Cerebellum (tissue), 4 donors: ENCODE measurements at places on chromosomes 6 and 20.

DNA sequence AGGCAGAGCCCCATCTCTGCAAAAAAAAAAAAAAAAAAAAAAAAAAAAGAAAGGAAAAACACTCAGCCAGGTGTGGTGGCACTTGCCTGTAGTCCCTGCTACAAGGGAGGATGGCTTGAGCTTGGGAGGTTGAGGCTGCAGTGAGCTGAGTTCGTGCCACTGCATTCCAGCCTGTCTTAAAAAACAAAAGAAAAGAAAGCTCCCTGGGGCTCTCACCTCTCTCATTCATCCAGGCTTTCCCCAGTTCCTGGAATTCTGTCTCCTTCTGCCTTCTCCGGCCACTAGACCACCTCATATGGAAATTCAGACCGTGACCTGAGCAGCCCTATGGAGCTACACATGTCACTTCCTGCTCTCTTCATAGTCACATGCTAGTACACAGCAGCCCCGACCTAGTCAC lies 101.1 kb upstream of the TAB2 start:
- DNase-seq, result no peak

DNA sequence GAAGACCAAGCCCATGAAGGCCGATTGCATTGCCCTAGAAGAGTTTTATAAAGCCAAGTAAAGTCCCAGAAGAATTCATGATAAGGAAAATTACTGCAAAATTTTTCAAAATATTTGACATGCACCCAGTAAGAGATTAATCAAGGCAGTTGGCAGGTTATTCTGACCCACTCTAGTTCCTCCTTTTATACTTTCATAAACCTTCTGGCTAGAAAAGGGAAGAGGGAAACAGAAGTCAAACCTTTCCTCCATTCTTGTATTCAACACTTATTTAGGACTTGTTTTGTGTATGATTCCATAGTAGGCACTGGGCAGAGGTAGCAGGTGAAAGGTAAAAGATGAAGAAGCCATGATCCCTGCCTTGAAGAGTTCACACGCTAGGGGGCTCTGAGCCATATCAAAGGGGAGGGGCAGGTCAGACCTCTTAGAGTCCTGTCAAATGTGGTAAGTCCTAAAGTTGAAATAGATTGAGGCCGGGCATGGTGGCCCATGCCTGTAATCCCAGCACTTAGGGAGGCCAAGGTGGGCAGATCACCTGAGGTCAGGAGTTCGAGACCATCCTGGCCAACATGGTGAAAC lies 85.4 kb downstream of the NDUFAF5 start:
- DNase-seq, result no peak

DNA sequence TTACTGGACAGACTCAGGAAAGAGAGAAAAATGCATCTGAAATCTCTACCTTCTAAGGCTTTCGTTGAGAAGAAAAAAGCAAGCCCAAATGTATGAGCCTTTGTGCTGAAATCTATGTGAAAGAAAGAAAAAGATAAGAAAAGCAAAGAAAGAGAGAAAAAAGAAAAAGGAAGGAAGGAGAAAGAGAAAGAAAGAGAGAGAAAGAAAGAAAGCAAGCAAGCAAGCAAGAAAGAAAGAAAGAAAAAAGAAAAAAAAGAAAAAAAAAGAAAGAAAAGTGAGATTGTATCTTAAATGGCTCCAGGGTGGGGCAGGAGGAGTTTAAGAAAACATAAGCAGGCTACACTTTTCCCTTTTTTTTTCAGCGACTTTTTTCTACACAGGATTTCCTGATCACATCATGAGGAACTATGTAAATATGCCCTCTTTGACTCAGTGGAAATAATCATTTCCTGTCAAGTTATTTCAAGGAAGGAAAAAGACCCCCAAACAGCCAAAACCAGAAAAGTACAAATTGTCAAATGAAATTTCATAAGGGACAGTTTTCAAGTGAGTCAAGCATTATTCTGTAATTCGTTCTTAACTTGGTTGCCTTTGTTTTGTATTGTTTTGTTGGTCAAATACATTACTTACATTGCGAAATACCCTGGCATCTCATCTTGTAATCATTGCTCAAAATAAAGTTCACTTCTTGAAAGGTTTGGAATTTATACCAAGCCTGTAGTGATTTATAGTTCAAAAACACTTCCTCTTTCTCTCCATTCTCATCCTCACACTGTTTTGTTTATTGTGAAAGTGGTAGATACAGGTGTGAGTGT lies 79.5 kb upstream of the RNF217 start:
- DNase-seq, result no peak

- no peak for DNase-seq
Measured at GRCh38 chr6:34059914-34060313, 86.0 kb downstream of the GRM4 start.

- no peak for DNase-seq
Measured at GRCh38 chr6:166346965-166347364, 4.6 kb upstream of the SFT2D1 start.

GRCh38 chr6:39202166-39202565 lies 27.1 kb downstream of the KCNK5 start:
- no peak for DNase-seq

GRCh38 chr6:12138381-12138780 lies 126.3 kb downstream of the HIVEP1 start:
- no peak for DNase-seq

DNA sequence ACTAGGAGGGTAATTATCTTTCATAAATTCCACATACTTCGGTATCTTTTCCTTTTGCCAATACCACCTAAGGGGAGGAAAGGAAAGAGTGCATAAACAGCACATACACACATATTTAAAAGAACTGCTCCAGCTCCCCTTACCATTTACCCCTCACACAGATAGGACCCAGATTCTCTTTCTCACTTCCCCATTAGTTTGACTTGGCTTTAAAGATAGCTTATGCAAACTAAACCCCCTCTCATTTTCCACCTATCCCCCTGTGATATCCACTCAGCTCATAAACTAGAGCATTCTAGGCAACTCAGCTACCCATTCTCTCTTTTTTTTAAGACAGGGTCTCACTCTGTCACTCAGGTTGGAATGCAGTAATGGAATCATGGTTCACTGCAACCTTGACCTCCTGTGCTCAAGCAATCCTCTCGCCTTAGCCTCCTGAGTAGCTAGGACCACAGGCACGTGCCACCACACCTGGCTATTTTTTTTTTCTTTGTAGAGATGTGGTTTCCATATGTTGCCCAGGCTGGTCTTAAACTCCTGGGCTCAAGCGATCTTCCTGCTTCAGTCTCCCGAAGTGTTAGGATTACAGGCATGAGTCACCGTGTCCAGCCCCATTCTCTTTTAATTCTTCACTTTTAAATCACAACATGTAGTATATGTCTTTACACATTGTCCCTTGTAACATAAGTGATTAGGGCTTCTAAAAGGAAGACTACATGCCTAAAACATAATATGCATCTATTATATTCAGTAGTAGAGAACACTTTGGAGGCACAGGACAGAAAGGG lies 4.0 kb downstream of the FUCA2 start:
- DNase-seq, result no peak

DNA sequence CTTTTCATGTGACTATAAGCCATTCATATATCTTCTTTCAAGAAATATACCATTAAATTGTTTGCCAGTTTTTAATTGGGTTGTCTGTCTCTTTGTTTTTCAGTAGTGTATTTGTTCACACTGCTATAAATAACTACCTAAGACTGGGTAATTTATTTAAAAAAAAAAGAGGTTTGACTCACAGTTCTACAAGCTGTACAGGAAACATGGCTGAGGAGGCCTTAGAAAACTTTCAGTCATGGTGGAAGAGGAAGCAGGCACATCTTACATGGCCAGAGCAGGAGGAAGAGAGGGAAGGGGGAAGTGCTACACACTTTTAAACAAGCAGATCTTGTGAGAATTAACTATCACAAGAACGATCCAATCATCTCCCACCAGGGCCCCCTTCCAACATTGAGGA lies 255.3 kb downstream of the EPM2A start:
- DNase-seq, result no peak

DNA sequence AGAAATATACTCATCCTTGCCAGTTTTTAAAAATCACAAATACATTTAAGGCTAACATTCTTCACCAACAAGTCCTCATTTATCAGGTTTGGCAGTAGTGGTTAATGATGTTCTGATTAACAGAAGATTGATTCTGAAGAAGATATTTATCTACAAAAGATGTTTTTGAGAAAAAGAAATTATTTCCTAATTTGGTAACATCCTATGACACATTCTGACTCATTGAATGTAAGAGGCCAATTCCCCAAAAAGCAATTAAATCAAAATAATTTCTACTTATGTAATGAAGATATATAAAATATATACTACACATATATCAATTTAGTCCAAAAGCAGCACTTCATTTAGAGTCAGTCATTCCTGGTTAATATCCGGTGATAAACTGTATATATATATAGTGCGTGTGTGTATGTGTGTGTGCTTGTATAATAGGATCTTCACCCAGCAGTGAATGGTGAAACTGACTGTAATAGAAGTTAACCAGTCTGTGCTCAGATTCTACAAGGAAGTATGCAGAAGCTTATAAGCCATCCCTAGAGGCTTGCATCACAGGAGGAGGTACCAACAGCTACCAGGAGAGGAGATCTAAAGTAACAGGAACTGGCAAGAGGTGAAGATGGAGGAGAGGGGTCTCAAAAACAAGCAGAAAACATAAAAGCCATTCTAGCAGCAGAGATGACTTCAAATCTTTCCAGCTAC lies 82.9 kb upstream of the MARCKS start:
- no peak for DNase-seq

DNA sequence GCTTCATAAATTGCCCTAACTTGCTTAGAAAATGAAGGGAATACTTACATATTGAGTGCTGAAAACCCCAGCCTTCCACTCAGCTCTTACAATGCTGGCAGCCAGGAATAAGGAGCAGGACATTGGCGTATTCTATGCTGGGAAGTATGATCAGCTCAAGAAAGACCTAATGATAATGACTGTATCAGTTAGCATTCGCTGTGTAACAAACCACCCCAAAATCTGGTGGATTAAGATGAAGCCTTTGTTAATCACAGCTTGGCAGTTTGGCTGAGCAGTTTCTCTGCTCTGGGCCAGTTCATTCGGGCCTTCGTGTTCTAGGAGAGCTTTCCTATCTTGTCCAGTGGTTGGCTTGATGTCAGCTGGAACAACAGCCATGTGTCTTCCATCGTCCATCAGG lies 33.4 kb upstream of the TUBB2A start:
- no peak for DNase-seq

DNA sequence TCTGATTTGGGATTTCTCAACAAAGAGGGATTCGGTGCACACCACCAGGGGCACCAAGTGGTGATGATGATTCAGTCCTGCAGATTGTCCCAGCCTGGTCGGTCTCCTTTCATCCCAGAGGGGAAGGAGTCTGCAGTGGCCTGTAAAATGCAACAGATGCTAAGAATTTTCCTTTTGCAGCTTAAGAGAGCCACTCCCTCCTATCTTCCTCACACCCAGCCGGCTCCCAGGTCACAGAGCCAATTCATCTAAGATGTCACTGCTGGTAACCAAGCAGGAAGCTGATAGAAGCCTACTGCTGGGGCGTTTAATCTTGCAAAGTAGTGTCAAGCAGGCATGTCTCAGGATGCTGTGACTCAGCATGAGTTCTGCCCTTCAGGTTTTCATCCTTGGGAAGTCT lies 203.8 kb upstream of the LRFN2 start:
- no peak for DNase-seq

GRCh38 chr6:41683523-41684310 lies 45.4 kb downstream of the MDFI start:
- peak; percentile 80 for DNase-seq

DNA sequence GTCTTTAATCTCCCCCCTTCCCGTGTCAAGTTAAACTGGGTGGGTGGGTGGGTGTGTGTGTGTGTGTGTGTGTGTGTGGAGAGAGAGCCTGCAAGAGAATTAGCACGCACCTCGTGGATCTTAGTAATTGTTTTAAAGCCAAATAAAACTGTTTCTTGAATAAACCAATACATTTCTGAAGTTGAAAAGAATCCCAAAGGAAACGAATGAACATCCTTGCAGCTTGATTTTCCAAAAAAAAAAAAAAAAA lies 381 bp upstream of the BICRAL start:
- no peak for DNase-seq

- DNase-seq, result no peak
Measured at GRCh38 chr6:21331235-21331634, 262.3 kb upstream of the SOX4 start.

DNA sequence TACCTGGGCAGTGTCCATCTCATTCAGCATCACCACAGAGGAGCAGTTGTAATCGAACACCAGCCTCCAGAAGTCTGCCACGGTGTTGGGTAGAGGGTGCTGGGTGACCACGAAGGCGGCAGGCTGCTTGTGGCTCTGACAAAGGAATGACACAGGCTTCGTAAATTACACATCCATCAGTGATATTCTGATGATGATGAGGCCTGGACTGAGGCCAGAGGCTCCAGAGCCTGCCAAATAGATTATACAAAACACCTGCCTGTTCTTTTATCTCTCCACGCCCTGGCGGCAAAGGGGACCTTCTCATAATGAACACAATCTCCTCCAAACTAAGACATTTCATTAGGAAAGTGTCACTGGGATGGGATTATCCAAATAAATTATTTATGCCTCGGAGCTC lies 480.2 kb upstream of the CHD6 start:
- DNase-seq, result no peak

- no peak for DNase-seq
Measured at GRCh38 chr6:91240878-91241603, 654.2 kb upstream of the MAP3K7 start.

DNA sequence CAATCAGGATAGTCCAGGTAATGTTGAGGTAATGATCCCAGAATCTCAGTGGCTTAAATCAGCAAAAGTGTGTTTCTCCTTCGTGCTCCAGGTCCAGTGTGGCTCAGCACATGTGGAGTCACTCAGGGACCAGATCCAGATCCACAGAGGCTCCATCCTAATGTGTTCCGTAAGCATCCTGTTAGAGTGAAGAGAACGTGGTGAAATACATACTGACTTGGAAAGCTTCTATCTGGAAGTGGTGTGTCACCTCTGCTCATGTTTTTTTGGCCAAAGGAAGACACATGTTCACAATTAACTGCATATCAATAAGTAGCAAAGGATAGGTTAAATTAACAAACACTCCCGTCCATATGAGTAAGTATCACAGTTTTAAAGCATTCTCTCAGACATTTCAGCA lies 26.8 kb upstream of the PREP start:
- DNase-seq, result no peak

- DNase-seq, result no peak
Measured at GRCh38 chr6:25142506-25142905, 136.7 kb upstream of the CARMIL1 start.

DNA sequence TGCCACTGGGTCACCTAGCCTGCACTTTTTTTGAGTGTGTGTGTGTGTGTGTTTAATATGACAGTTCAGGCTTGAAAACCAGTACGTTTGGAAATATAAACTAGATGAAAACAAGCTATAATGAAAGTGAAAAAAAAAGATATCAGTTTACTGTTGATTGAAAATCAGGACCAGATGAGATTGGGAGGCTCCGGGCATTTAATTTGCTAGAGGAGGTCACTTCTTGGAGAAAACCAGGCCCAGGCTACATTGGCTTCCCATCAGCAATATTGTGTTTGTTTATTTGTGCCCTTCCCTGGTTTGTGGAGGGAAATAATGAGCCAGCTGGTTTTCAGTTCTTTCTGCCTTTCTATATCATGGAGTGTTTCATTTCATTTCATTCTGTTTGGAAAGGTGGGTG lies 246.6 kb upstream of the JAG1 start:
- DNase-seq, result no peak
